ENCODE measurements at places on chromosomes 1 and 21.
A peak's percentile ranks its signal among the peaks of the same experiment; 100 is the strongest.

DNA sequence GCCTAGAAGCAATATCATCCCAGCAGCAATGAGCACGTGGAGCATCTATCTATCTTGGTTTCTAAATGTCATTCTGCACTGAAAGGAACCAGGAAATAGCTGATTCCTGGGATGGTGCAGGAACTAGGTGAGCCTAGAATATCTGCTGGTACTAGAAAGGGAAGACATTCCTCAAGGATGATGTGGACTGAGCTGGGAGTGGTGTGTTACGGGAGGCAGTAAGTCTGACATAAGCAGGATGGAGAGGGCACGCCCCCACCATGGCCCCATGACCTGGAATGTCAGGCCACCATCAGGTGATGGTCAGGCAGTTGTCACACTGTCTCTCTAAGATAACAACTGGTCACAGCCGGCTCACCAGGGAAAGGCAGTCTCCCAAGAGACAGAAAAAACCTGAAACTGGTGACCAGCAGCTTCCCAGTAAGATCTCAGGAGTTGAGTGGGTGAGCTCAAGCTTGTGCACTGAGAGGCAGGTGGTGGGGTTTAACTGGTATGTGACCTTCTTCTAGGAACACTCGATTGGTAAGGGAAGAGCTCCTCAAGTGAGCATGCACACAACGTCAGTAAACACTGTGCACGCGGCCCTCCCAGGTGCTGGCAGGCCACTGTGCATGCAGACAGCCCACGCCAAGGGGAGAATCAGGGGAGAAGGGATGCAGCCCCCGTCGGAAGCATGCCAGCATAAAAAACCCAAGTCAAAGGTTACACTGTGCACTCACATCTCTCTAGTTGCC is 148.7 kb downstream of the ADSS2 start:
- no peak for DNase-seq

DNA sequence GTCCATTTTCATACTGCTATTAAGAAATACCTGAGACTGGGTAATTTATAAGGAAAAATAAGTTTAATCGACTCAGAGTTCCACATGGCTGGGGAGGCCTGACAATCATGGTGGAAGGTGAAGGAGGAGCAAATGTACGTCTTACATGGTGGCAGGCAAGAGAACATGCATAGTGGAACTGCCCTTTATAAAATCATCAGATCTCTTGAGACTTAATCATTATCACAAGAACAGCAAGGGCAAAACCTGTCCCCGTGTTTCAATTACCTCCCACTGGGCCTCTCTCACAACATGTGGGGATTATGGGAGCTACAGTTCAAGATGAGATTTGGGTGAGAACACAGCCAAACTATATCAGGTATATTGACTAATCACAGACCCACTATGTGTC is 370.2 kb upstream of the USP24 start:
- no peak for DNase-seq

- DNase-seq: no peak
These were observed 48.2 kb downstream of the COQ8A start for GRCh38 chr1:226988334-226988666.

DNA sequence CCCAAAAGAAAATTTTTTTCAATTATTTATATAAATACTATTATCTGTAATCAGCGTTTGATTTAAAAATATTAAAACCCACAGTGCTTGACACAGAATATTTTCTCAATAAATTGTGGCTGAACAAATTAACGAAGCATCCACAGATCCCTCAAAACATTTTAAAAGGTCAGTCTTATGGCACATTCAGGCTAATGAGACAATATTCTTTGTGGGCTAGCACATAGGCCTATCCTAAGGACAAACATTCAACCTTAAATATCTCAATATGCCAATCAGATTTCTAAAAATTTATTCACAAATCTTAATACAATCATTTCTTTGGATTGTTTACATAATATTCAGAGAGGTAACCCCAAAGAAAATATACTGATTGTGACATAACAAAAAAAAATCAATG is 8.1 kb downstream of the PTGS2 start:
- no peak for DNase-seq

DNA sequence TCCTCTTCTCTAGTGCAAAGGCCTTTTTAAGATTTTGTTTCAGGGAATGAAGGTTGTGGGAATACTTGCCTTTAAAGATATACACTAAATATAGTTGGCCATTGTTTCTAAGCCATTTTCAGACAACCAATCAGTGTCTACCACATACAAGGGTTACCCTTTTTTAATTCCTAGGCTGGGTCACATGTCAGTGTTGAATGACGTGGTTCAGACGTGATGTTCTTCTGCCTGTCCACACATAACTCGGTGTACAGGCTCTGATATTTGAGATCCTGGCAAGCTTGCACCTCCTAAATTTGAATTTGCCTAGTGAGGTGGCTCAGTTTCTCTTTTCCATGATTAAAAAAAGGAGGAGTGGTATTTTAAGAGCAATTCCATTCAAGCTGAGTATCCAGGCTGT is 38.8 kb downstream of the DTL start:
- DNase-seq: no peak

DNA sequence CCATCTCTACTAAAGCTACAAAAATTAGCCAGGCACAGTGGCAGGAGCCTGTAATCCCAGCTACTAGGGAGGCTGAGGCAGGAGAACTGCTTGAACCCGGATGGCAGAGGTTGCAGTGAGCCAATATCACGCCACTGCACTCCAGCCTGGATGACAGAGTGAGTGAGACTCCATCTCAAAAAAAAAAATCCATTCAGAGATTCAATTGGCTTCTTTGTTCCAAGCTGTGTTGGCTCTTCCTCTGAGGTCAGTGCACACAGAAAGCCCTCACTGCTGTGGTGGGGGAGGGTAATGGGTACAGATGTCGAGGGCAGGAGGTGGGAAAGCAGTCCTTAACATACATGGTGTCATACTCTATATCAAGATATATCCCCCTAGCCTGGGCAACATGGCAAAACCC is 14.7 kb downstream of the TIE1 start:
- DNase-seq: no peak

- peak; percentile 68 for DNase-seq
These were observed 1.9 kb downstream of the TAGLN2 start for GRCh38 chr1:159923203-159924024.

GRCh38 chr1:184387069-184387475 is 243 bp downstream of the C1orf21 start:
- DNase-seq: no peak

DNA sequence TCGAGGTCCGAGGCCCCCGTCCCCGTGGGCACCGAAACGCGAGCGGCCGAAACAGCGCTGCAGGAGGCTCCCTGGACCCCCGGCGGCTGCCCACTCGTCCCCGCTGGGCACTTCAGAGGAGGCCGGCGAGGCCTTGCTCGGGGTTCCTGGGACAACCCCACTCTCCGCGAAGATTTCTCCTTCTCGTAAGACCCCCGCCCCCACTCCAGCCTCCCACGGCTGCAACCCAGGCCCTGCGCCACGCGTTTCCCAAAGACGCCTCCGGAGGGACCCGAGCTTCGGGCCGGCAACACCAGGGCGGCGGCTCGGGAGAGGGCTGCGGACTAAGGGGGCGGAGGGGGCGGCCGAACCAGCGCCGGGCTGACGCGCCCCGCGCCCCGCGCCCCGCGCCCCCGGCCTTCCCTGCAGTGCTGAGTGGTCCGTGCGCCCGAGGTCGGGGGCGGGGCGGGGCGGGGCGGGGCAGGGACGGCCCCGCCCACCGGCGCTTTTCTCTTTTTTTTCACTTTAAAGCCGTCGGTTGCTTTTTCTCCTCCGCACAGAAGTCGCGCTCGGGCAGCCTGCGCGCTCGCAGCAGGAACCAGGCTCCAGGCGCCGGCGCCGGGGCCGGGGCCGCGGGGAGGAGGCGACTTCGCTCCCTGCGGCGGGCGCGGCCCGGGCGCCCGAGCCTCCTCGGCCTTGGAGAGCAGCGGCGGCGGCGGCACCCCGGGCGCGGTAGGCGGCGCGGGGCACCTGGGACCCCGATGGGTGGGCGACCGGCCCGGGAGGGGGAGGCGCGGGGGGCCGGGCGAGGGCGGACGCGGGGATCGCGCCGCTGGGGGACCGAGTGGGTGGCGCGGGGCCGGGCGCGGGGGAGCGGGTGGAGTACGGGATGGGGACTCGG is at the start of gene SPSB1:
SPSB1 (plus strand) TSS at position 534 of the 880 bp plus-strand sequence. CDS start 62,998 bp downstream, outside the sequence.
- DNase-seq: no peak

- DNase-seq: no peak
These were observed at the start of gene SELL for GRCh38 chr1:169711469-169712308. Gene SELL (minus strand): TSS chr1:169711620. CDS start chr1:169711498, 122 bp downstream.

DNA sequence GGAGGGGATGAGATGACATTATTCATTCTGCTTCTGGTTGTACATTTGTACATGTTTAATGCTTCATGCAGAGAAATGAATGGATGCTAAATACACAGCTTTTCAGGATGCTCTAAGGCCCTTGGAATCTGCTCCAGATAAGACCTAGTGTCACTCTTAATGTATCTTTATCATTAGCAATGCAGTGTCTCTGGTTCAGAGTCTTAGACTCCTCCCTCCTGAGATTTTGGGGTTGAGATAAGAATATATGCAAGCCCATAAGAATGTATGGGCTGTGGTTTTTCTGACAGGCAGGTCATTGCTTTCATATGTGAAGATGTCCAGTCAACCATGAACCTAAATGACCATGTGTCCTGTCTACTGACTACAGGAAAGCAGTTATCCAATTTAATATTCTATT is 415.5 kb downstream of the RPS6KC1 start:
- DNase-seq: no peak

GRCh38 chr1:29284961-29285560 is 48.7 kb downstream of the PTPRU start:
- DNase-seq: no peak

DNA sequence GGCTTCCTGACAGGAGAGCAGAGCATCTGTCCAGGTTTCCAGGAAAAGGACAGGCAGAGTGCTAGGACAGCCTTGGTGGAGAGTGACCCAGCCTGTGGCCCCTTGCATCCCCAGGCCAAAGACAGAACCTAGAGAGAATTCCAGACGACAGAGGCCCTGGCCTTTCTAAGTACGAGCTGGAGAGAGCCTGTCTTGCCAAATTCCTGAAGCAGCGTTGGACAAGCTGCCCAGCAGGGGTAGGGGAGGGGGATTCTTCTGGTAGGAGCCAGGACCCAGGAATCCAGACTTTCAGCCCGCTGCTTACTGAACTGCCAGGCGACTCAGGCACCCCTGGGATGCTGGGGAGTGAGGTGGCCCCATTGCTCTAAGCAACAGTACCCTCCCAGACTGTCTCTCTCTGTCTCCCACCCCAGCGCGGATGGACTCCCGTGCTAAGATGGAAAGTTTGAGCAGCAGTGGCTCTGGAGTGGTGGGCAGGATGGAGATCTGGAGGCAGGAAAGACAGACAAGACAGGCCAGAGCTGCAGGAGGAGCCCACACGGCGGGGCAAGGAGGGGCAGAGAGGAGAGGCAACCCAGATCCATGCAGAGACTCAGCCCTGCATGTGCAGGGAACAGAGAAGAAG is 8.8 kb upstream of the PEAR1 start:
- no peak for DNase-seq

GRCh38 chr1:43270421-43271095 is 775 bp downstream of the TMEM125 start:
- DNase-seq: no peak

DNA sequence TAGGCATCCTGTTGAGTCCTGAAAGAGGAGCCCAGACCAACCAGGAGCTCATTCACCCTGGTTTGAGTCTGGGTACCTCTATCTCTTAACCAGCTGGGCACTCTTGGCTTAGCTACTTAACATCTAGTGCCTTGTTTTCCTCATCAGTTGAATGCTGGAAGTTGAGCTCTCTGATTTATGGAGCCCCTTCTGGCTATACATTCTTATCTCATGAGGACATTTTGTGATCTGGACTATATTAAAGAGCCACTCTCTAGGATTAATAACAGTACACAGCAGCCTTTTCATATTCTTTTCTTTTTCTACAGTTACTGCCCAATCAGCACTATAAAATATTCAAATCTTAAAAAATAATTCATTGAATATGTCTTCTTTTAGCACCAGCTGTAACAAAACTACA is 296.9 kb upstream of the RUNX1 start:
- DNase-seq: no peak

- no peak for DNase-seq
These were observed 54.8 kb downstream of the CLSTN1 start for GRCh38 chr1:9768983-9769382.

- no peak for DNase-seq
These were observed 63.5 kb downstream of the AKT3 start for GRCh38 chr1:243786531-243786930.

- no peak for DNase-seq
These were observed 1.5 kb upstream of the C8B start for GRCh38 chr1:56967355-56967754.

- DNase-seq: no peak
These were observed 11.2 kb upstream of the DPH2 start for GRCh38 chr1:43958351-43959255.

GRCh38 chr1:174875306-174875705 is 124.4 kb upstream of the CACYBP start:
- DNase-seq: no peak

DNA sequence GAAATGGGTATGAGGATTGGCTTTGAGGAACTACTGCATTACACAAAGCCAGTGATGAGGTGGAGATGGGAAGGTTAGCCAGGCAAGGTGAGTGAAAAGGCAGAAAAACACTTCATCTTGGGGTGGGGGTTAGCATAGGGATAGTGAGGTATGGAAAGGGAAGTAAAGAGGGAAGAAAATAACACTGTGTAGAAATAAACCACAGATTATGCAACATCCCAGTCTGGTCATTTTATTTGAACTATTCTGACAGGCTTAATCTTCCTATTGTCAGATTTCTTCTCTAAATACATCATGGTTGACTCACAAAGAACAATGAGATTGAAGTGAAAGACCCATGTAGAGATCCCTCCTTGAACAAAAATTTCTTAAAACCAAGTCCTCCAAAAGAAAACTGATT is 640.2 kb downstream of the PTPRC start:
- DNase-seq: no peak

DNA sequence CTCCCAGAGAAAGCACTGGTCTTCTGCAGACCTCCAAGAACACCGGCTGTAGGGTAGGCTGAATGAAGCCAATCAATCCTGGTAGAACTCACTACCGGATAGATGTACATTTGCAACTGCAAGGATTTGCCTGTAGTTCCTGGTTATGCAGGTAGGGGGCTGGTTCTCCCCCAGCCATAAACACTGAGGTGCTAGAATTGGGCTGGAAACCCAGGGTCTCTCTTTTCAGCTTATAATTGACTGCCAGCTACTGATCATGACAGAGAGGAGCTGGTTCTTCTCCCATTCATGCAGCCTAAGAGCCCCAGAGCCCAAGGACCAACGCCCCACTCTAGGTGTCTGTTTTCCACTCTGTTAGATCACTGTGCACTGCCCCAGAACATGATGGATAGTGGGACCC is 21.5 kb upstream of the MTARC2 start:
- DNase-seq: no peak

- DNase-seq: no peak
These were observed 40.2 kb downstream of the PRSS38 start for GRCh38 chr1:227855687-227856086.

GRCh38 chr1:35449334-35450008 is 107.7 kb downstream of the KIAA0319L start:
- DNase-seq: no peak

Data from stimulated activated CD8-positive, alpha-beta memory T cell treated with anti-CD3 and anti-CD28 coated beads, Interleukin-4, amount 100 ng/mL, for 1 hour (primary cell).